Activated naive CD8-positive, alpha-beta T cell treated with anti-CD3 and anti-CD28 coated beads, Interleukin-2, amount 50 U/mL, for 16 hours (primary cell): ENCODE measurements at places on chromosomes 5 and 9.

DNA sequence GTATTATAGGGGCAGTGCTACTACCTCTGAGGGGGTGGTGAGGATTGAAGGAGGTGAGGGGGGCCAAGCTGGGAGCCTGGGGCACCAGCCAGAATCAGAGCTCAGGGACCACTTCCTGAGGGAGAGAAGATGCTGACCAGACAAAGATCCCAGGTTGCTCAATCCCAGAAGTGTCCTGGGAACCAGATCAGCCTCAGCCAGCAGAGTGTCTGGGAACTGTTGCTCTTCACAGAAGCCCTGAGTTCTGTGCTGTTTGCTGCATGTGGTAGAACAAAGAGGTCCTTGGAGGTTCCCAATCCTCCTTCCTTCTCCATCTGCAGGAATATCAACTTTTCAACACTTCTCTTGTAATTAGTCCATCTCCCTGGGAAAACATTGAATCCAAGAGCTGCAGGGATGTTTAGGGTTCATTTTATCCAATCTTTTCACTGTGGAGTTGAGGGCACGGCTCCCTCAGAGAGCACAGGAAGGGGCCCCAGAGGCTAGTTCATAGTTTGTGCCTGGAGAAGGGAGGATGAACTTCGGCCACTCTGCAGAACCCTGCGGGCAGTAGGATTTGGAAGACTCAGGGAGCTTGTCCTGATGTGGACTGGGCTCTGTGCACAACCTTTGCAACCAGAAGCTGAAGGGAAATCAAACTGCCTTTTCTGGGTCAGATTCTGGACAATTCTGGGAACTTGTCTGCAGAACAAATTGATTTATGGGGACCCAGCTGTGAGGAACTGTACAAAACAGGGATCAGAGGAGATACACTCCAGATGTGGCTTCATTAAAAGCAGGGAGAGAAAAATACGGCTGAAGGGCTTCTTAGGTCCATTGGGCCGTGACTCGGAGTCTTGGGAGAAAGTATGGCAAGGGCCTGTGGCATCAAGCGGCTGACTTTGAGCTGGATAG is 57.1 kb downstream of the GALNT12 start:
- no peak for DNase-seq

DNA sequence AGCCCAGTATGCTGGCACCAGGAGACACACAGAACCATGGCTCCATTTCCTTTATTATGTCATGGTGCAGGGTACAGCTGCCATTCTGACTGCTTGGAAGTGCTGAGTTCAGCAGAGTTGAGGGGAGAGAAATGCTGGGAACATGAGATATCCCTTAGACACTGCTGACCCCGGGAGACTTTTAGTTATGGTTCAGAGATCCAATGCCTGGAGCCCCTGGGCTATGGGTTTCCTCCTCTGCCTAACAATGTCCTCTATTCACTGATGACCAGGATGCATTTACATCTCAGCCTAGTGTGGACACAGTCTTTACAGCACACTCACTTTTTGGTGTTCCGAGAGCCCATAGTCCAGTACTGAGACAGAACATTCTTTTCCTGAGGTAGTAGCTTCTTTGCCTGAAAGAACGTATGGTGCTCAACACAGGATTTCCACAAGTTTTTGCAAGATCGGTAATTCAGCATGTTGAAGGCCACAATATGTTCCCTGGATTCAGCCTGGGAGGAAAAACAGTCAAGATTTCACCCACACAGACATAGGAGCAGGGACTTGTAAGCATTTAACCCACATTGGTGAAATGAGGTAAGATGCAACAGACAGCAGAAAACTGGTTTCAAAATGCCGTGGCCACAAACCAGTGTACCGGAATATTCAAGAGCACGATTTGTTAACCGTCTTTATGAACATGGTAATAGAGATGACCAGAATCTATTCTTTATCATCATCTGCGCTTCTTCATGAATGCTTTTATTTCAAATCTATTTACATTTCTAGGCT is 71.3 kb downstream of the PTPN3 start:
- no peak for DNase-seq

GRCh38 chr9:326667-327066 is 112.0 kb downstream of the DOCK8 start:
- no peak for DNase-seq

GRCh38 chr5:61397937-61398336 is 65.9 kb downstream of the ZSWIM6 start:
- DNase-seq, result no peak

- peak; percentile 34 for DNase-seq
These were observed 3.3 kb upstream of the TMEM141 start for GRCh38 chr9:136787690-136788400.

- no peak for DNase-seq
These were observed 55.8 kb downstream of the PDCD1LG2 start for GRCh38 chr9:5566054-5566618.

GRCh38 chr5:112467485-112467884 is 48.4 kb upstream of the EPB41L4A start:
- no peak for DNase-seq

- no peak for DNase-seq
These were observed 7.3 kb downstream of the UCK1 start for GRCh38 chr9:131523451-131524435.

DNA sequence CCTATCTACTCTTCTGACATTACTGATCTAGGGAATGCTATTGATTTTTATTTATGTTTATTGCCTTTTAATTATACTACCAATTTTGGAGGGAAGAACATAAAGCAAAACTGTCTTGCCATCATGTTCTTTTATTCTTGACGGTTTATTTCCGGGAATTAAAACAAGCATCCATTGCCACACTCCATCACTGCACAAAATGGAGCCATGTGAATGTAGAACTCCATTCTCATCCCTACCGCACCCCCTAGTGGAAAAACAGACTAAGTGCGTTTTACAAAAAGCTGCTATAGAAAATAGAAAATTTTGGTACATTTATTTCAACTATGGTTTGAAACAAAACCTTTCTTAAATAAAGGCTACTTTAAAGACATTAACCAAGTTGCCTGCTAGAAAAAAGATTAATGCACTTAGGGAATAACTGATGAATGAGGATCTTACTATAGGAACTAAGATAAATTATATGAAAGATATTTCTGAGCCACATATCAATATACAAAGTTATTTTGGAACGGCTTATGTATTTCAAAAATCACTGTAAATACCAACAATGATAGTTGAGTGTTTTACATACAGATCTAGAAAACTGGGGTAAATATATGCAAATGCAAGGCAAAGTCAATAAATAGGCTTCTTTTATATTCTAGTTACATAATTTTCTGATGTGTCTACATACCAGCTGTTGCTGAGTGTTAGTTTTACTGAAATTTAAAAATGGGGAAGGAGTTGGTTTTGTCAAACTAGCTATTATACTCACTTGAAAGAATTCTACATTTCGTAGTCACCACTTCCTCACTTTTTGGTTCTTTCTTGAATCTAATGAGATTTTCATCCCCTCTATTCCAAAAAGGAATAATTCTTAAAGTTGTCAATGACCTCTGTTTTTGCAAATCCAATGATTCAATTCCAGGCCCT is 26.5 kb downstream of the OXCT1 start:
- DNase-seq, result no peak

DNA sequence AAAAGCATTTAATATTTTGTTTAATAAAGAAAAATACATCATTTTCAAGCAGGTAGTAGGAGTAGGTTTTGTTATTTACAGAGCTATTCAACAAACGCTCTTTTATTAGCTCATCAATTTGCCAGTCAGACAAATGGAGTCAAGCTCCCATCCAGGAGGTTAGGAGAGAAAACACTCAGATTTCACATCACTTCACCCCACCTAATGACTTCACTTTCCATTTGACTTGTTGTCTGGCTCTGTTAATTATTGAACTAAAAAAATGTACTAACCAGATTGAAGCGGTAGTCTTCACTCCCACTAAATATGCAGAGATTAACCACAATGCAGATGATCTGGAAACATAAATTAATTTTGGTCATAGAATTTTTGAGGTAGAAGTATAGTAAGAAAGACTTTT is 193.6 kb upstream of the VCAN start:
- no peak for DNase-seq

DNA sequence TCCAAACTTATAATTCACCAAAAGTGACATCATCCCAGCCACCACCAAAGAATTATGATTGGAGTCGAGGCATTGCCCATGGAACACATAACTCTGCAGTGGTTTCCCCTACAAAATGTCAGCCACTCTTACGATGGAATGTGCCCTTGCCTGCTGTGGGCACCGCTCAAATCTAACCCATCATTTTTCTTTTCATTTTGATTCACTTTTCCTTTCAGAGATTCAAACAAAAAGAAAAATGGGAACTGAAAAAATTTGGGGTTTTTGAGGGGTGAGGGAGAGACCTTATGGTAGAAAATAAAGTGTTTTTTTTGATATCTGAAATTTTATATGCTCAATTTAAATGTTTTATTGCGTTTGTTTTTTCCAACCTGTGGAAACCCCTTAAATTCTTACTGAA is 28.1 kb downstream of the SMARCA2 start:
- no peak for DNase-seq

DNA sequence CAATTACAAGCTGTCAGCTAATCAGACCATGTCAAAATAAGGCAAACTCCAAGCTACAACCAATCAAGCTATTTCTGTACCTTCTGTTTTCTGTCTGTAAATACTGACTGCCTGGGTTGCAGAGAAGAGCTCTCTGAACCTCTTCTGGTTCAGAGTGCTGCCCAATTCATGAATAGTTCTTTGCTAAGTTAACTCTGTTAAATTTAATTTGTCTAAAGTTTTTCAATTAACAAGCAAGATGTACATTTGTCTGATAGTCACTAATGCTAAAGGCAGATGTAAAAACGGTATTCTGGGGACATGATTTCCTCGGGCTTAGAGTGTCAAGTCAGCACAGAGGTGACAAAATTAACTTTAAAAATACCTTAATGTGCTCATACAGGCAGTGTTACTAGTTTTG is 408.3 kb upstream of the CLINT1 start:
- DNase-seq, result no peak

DNA sequence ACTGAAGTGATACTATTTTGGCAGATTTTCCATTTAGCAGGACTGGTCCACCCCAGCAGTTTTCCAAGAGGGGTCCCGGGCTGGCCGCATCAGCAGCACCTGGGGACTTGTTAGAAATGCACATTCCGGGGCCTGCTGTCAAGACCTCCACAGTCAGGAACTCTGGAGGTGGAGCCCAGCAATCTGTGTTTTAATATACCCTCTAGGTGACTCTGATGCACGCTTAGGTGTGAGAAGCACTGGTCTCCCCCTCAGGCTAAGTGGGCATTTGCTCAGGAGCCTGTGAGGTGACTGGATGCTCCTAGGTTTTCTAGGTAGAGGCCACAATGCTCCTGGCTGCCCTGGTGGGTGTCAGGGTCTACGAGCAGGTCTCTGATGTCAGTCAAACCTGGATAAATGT is 81.7 kb downstream of the DCP2 start:
- DNase-seq, result no peak

- no peak for DNase-seq
These were observed 6.1 kb downstream of the BASP1 start for GRCh38 chr5:17223367-17224185.

DNA sequence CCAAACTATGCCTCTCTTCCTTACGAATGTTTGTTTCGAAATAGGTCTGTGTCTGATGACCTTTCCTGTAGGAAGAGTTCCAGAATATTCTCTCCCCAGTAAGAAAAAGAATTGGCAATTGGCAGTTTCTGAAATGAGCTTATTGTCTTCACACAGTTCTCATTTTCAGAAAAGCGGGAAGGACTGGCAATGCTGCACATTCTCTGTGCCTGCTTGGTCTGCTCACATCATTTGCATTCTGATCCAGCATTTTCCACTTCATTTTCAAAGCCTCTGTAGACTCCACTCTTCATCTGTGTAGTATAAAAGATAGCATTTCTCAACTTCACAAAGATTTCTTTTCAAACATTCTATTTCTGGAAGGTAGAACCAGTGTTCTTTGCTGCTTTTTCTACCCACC is 120.6 kb upstream of the CCDC112 start:
- DNase-seq, result no peak

GRCh38 chr5:57736716-57737115 is 254.1 kb upstream of the ACTBL2 start:
- no peak for DNase-seq

DNA sequence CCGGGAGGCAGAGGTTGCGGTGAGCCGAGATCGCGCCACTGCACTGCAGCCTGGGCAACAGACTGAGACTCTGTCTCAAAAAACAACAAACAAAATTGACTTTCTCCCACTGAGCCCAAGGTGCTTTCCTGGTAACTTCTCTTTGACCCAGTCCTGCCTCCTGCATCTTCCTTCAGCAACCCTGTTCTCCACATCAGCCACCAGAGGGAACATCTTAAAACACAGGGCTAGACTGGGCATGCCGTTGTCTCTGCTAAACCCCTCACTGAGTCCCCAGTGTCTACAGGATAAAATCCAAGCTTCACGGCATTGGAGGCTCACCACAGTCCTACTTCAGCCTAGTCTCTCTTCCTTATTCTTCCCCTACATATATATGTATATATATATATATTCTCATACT is 39.8 kb upstream of the KCNMB1 start:
- DNase-seq, result no peak

DNA sequence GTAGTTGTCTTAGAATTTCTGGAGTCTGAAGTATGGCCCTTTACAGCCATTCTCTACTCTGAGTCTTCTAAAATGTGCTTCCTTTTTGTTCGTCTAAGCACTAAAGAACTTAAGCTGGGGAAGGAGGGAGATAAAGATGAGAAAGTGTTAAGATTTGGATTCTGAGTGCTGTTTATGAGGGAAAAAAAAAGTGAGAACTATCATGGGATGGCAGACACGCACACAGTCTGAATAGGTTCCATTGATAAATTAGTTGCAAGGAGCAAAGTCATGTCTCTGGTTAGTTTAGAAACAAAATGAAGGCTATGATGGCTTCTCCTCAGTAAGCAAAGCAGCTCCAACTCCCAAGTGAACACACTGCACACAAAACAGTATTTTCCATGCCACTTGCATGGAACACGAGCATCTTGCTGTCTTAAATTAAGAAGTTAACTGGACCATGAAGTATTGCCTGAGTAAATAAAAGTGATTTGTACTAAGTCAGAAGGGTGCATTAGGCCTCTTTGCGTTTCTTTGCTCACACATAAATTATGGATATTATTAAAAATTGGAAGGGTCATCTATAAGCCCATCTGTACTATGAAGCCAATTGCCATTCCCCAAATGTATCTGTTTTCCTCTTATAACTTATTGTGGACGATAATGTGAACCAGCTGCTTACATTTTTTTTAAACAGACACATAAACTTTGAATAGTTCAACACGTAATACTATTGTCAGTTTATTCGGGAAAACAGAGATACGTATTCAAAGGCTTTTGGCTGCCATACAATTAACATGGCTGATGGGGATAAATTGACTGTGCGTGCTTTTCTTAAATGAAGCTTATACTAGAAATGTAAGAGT is 199.3 kb downstream of the SGCD start:
- no peak for DNase-seq
